ENCODE measurements at places on chromosomes 3 and 15. TPM values are rescaled to one million over a fixed set of nuclear protein-coding genes. Genes with fewer than 3 reads are reported as not detected.

NR2E3 gene
- total RNA-seq, result not detected

DNA sequence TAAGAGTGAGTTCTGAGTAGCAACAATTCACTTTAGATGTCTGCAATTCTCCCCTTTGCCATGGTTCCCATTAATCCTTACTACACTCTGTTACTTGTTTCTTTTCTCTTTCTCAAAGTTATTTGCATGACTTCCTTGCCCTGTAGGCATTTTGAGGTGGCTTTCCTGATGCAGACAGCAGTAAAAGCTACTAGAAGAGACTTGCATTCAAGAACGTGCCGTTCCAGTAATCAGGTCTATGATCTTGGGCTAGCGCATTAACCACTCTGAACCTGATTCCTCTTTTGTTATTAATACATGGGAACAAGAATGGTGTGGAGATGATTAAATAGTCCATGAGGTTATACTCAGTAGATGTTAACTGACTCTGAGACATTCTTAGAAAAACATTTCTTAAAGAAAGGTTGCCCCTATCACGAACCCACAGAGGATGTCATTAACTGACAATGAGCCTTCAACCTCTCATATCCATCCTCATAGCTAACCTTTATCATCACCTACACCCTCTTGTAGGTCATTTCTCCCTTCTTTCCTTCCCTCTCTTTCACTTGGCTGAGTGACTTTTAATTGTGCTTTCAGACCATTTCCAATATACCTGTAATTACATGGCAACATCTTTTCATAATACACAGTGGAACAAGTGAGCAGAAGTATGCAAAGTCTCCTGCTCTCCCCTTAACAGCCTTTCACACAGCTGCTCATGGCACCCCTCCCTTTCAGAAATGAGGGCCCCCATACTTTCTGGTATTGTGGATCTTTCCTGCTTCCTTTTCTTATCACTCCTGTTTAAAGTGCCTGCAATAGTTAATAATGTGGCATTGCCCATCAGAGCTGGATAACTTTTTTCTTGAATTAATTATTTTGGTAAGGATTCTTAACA, 175.9 kb downstream of the CHST2 start:
- H3K27me3 ChIP-seq, result no peaks in the 10 kb centered on the region
- H3K4me1 ChIP-seq, result no peaks in the 10 kb centered on the region
- H3K27ac ChIP-seq, result no peak overlapping the region
- H3K36me3 ChIP-seq, result no peaks in the 10 kb centered on the region
- DNase-seq, result no peak

DNA sequence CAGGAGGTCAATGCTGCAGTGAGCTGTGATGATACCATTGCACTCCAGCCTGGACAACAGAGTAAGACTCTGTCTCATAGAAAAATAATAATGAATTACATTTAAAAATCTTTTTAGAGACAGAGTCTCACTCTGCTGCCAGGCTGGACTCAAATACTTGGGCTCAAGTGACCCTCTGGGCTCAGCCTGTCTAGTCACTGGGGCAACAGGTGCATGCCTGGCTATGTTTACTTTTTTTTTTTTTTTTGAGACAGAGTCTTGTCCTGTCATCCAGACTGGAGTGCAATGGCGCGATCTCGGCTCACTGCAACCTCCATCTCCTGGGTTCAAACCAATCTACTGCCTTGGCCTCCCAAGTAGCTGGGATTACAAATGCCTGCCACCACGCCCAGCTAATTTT, 8.0 kb upstream of the PLEKHO2 start:
- no peaks in the 10 kb centered on the region for H3K36me3 ChIP-seq
- H3K4me3 ChIP-seq, result no peak overlapping the region
- no peak for DNase-seq
- no peak overlapping the region for H3K27ac ChIP-seq

- no peak overlapping the region for H3K4me3 ChIP-seq
- no peak overlapping the region for H3K27ac ChIP-seq
- DNase-seq, result no peak
- H3K36me3 ChIP-seq, result peaks cover 11% of the 10 kb centered on the region
- peaks cover 3% of the 10 kb centered on the region for H3K4me1 ChIP-seq
Observed at GRCh38 chr3:138203938-138204337, 16.8 kb downstream of the ARMC8 start.

DNA sequence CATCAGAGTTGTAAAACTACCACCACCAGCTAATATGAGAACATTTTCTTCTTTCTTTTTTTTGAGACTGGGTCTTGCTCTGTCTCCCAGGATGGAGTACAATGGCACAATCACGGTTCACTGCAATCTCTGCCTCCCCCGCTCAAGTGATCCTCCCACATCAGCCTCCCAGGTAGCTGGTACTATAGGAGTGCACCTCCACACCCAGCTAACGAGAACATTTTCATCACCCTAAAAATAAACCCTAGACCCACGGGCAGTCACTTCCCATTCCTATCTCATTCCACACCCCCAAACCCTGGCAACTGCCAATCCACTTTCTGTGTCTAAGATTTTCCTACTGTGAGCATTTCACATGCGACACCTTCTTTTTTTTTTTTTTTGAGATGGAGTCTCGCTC, 130.9 kb downstream of the ATP10A start:
- peaks cover 27% of the 10 kb centered on the region for H3K36me3 ChIP-seq
- H3K27me3 ChIP-seq, result no peaks in the 10 kb centered on the region
- no peak overlapping the region for H3K27ac ChIP-seq
- no peak overlapping the region for H3K4me3 ChIP-seq

- no peak overlapping the region for H3K4me3 ChIP-seq
- DNase-seq, result no peak
- H3K36me3 ChIP-seq, result no peaks in the 10 kb centered on the region
- no peaks in the 10 kb centered on the region for H3K4me1 ChIP-seq
- H3K27ac ChIP-seq, result no peak overlapping the region
- H3K27me3 ChIP-seq, result no peaks in the 10 kb centered on the region
Observed at GRCh38 chr3:192636517-192637444, 90.6 kb downstream of the FGF12 start.

DNA sequence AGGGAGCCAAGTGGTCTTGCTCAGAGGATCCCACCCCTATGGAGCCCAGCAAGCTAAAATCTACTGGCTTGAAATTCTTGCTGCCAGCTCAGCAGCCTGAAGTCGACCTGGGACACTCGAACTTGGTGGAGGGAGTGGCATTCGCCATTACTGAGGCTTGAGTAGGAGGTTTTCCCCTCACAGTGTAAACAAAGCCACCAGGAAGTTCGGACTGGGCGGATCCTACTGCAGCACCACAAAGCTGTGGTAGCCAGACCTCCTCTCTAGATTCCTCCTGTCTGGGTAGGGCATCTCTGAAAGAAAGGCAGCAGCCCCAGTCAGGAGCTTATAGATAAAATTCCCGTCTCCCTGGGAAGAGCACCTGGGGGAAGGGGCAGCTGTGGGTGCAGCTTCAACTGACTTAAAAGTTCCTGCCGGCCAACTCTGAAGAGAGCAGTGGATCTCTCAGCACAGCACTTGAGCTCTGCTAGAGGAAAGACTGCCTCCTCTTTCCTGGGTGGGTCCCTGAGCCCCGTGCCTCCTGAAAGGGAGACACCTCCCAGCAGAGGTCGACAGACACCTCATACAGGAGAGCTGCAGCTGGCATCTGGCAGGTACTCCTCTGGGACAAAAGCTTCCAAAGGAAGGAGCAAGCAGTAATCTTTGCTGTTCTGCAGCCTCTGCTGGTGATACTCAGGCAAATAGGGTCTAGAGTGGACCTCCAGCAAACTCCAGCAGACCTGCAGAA, 576.3 kb upstream of the NECTIN3 start:
- no peaks in the 10 kb centered on the region for H3K27me3 ChIP-seq
- H3K27ac ChIP-seq, result no peak overlapping the region
- no peaks in the 10 kb centered on the region for H3K36me3 ChIP-seq
- H3K4me3 ChIP-seq, result no peak overlapping the region
- DNase-seq, result no peak

DNA sequence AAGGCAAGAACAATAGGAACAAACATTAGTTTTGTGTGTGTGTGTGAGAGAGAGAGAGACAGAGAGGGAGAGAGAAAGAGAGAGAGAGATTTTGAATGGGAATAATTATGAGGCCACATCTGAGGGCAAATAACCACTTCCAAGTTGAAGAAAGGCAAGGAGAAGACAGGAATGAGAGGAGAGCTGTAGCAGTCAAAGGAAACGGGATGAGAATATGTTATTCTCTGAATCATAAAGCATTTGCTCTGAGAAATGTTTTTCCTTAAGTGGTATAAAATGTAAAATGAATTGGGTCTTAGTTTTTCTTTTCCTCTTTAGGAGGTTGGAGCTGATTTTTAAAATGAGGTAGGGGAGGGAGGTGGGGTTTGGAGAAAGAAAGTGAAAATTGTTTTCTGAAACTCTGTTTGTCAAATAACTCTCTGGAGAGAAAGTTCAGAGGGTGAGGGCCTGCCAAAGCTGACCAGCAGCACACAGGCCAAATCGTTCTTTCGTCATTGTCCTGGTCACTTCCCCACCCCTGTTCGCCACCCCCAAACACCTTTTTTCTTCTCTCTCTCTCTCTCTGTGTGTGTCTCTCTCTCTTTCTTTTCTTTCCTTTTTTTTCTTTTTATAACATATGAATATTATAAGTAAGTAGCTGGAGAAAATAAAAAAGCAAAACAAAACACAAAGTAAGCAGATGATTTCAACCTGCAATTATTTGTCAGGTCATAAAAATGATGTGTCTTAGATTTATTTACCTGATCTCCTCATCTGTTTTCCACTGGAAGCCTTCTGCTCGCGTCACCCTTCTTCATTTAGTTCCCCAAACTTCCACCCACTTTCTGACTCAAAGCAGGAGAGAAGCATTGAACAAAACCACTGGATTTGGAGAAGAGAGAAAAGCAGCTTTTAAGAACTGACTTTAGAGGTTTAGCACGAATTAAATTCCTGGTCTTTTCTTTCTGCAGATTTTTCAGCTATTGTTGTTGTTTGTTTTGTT, 110.6 kb downstream of the LPP start:
- DNase-seq, result no peak
- H3K27me3 ChIP-seq, result no peaks in the 10 kb centered on the region
- H3K36me3 ChIP-seq, result no peaks in the 10 kb centered on the region
- H3K4me1 ChIP-seq, result no peaks in the 10 kb centered on the region
- H3K27ac ChIP-seq, result no peak overlapping the region

- no peaks in the 10 kb centered on the region for H3K36me3 ChIP-seq
- H3K27ac ChIP-seq, result no peak overlapping the region
- no peak for DNase-seq
- H3K4me1 ChIP-seq, result no peaks in the 10 kb centered on the region
Observed at GRCh38 chr3:176927280-176927679, 270.0 kb downstream of the TBL1XR1 start.

GRCh38 chr3:31288641-31289100, 244.1 kb upstream of the STT3B start:
- no peak for DNase-seq
- H3K36me3 ChIP-seq, result no peaks in the 10 kb centered on the region
- H3K27me3 ChIP-seq, result no peaks in the 10 kb centered on the region
- H3K4me1 ChIP-seq, result peaks cover 19% of the 10 kb centered on the region
- H3K4me3 ChIP-seq, result no peak overlapping the region

DNA sequence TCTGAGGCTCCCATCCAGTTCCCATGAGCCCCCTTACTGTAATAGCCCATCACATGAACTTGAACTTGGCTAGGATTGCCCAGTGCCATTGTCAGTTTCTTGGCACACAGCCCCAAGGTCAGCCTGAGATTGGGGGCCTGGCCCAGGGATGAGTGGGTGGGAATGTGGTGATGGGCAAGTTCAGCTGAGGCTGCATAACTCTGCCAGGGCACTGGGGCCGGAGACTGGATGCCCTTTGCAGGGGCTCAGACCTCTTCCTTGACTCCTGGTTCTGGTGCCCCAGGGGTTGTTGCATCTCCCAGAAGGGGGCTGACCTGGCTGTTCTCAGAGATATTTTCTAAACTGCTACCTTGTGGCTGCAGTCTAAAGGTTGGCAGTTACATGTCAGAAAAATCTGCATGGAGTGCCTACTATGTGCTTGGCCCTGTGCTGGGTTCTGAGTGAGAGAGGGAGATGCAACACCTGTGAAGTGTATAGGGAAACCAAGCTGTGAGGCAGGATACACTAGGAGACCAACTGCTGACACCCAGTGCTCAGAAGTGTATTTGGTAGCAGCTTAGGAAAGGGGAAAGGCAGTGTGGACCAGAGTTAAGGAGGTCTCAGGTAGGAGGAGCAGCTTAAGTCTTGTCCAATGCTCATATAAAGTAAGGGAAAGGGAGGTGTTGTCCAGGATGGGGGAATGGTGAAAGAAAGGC, 74.8 kb upstream of the PRR23C start:
- no peak overlapping the region for H3K4me3 ChIP-seq
- no peak for DNase-seq
- no peak overlapping the region for H3K27ac ChIP-seq
- no peaks in the 10 kb centered on the region for H3K4me1 ChIP-seq
- H3K27me3 ChIP-seq, result no peaks in the 10 kb centered on the region
- H3K36me3 ChIP-seq, result no peaks in the 10 kb centered on the region

- H3K27ac ChIP-seq, result no peak overlapping the region
- H3K4me3 ChIP-seq, result no peak overlapping the region
- DNase-seq, result no peak
Observed at GRCh38 chr3:139310474-139310933, 33.3 kb upstream of the MRPS22 start.

- H3K27ac ChIP-seq, result no peak overlapping the region
- no peaks in the 10 kb centered on the region for H3K36me3 ChIP-seq
- no peak overlapping the region for H3K4me3 ChIP-seq
Observed at GRCh38 chr3:111252779-111253178, 181.2 kb downstream of the NECTIN3 start.

GRCh38 chr3:188446766-188447165, 292.8 kb downstream of the LPP start:
- no peaks in the 10 kb centered on the region for H3K36me3 ChIP-seq
- DNase-seq, result no peak
- no peak overlapping the region for H3K27ac ChIP-seq
- H3K27me3 ChIP-seq, result no peaks in the 10 kb centered on the region
